Stimulated activated CD8-positive, alpha-beta memory T cell treated with anti-CD3 and anti-CD28 coated beads, Interleukin-4, amount 100 ng/mL, for 1 hour (primary cell): ENCODE measurements at places on chromosomes 3 and 15.

DNA sequence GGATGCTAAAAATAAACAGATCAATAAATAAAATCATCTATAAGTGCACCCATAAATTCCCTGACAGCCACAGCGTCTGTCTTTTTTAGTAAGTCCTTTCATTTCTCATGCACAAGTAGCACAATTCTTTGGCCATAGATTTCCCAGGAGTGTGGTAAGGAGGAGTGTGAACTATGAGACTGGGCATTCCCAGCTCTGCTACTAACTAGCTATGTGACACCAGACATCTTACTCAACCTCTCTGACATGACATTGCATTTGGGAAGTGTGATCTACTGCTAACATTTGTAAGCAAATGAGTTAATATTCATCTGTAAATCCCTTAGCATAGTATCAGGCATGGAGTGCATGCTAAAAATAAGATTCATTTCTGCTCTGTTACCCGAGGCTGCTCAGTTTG is 301.7 kb downstream of the NTRK3 start:
- DNase-seq = no peak

GRCh38 chr3:166270429-166270828 is 433.2 kb upstream of the BCHE start:
- no peak for DNase-seq

DNA sequence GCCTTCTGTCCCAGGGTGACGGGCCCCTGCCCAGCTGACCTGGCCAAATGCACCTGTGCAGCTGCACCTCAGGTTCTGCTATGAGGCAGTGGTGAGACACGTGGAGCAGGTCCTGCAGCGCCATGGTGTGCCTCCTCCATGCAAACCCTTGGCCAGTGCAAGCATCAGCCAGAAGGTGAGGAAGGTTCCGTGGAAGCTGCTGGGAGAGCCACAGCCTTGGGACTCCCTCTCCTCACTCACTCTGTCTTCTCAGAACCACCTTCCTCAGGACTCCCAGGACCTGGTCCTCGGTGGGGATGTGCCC is 31.6 kb downstream of the PTPN23 start:
- DNase-seq = no peak

DNA sequence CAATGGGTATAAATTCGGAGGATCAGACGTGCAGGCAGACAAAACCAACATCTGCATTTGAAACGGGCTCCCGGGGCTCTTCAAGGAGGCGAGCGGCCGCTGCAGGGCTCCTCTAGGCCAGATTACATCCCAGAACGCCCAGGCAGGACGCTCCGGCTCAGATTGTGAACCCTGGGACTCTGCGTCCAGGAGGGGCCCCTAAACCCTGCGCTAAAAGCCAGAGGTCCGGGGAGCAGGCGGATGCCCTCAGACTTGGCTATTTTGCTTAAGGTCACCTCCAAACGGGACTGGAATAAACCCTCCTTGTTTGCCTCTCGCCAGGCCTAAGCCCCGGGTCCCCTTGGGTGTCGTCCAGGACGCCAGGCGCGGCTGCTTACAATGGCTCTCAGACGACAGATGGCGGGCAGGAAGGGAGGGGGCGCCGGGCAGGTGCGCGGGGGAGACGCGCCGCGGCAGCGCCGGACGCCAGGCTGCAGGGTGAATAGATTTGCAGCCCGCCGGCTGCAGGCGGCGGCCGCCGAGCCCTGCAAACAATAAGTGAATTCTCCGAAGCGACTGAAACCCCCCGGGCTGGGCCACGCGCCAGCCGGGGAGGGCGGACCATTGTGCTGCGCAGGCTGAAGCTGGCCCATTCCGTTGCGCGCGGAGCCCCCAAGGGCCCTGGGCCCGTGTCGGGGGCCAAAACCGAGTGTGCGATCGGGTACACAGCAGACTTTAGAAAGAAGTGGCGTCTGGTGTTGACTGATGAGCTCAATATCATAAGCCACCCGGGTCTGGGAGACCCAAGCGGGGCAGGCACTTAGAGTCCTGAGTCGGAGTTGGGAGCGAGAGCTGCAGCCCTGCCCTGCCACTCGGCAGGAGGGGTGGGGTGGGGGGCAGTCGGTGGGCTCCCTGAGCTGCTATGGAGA is 32.3 kb upstream of the AMOTL2 start:
- no peak for DNase-seq

DNA sequence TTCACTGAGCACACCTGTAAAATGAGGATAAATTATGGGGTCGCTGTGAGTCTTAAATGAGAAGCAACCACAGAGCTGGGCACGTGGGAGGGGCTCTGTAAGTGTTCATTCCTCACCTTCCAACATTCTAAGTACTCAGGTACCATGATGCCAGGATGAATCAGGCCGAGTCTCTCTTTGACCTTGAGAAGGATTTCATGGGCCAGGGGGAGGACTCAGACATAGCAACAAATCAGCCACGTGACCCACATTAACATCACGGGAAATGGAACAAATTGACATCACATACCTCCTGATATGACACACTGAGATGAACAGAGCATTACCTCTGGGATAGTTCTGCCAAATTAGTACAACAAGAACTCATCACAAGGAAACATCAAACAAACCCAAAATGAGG is 35.2 kb upstream of the USP3 start:
- DNase-seq = no peak

- DNase-seq = no peak
These were observed 60.9 kb downstream of the TGFBR2 start for GRCh38 chr3:30667280-30667651.

DNA sequence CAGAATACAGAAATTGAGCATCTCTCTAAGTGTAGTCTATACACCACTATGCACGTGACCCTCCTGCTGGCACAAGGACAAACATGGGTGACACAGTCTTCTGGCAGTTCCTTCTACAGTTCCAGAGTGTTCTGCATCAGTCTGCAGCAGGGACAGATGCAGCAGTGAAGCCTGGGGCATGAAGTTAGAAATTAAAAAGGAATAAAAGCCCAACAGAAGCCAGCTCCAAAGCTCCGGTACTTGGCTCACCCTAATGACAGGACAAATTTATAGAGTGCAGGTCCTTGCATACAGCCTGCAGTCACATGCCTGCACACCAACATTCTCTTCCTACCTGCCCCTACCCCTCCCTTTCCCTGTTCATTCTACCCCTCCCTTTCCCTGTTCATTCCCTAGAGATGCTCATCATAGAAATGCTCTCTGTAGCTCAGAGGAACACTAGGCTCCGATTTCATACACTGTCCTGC is 15.0 kb downstream of the UACA start:
- no peak for DNase-seq

DNA sequence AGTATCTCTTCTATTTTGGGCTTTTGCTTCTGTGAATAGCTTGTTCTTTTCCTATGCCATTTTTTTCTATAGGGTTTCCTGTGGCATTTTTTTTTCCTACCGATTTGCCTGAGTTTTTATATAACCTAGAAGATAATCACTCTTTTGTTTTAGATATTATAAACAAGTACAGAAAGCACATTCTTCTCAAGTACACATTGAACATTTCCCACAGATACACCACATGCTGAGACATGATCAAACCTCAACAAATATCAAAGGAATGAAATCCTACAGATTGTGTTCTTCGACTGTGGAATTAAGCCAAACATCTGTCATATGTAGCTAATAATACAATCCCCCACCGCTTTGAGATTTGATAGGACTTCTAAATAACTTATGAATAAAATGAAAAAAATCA is 9.1 kb upstream of the FEM1B start:
- DNase-seq = no peak

DNA sequence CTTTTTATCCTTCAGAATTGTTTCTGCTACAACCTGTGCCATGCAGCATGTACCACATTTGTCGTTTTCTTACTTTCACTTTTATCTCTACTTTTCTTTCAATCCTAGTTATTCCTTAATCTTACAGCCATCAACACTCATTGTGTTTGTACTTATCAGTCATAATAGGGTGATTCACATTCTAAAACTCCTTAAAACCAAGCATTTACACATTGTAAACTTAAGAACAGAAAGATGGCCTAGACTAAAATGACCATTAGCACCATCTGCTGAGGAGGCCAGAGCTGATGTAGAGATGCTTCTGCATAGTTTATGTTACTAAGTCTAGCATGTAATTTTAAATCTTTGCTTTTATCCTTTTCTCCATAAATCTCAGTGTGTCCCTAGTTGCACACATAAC is 25.5 kb downstream of the EIF2AK4 start:
- no peak for DNase-seq
